ENCODE measurements at places on chromosomes 13 and 19. TPM values are rescaled to one million over a fixed set of nuclear protein-coding genes. Genes with fewer than 3 reads are reported as not detected.

The PODNL1 gene
- 1.4 TPM for polyA plus RNA-seq

The SHANK1 gene
- 5.7 TPM for polyA plus RNA-seq

The SIGLEC12 gene
- 0.08 TPM for polyA plus RNA-seq

The RXFP2 gene
- polyA plus RNA-seq = 1.3 TPM

The PPP2R1A gene
- polyA plus RNA-seq = 548 TPM

The CGB5 gene
- polyA plus RNA-seq = not detected

The TMPRSS9 gene
- polyA plus RNA-seq = 0.35 TPM

The NMRK2 gene
- 0.18 TPM for polyA plus RNA-seq

The DACH1 gene
- 101 TPM for polyA plus RNA-seq

The PEG3 gene
- polyA plus RNA-seq = 79.8 TPM

GRCh38 chr19:10566658-10567410, 1.0 kb upstream of the KRI1 start:
- DNase-seq = no peak

DNA sequence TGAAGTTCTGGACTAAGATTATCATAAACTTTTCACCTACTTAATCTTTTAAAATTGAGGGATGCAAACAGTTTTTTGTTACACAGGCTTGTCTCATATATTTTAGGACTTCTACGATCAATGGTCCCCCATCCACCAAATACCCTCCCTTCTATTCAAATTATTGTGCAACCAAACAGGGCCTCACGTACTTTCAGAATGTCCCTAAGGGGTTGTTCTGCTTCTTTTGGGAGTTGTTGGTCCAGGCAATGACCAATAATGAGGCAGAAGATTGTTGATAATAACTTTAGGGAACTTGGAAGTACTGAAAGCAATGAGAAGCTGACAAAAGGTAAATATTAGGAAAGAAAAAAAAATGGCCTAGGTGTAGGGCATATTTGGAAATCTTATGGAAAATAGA, 2.9 kb downstream of the DNAJC15 start:
- no peak for DNase-seq

GRCh38 chr19:31340042-31341025, 8.9 kb downstream of the TSHZ3 start:
- no peak for DNase-seq

GRCh38 chr13:46908501-46908900, 11.6 kb upstream of the HTR2A start:
- no peak for DNase-seq

DNA sequence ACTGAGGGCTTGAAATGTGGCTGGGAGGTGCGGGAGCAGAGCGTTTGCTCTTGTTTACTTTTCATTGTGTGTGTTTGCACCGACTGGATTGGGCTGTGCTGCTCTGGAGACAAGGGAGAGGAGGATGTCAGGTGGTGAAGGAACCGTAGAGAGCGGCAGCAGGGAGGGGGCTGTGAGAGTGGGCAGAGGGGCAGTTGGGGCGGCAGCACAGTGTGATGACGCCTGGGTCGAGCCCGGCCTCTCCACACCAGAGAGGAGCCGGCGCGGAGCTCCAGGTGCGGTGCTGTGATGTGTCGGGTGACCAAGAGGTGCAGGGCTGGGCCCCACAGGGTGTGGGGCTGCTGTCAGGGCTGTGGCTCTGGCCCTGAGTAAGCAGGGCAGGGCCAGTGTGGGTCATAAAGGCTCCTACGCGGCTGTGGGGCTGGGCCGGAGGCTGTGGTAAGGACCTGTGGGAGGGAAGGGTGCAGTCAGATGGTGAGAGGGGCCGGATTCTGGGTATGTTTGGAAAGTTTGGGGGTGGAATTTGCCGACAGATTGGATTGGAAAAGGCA, 10.5 kb downstream of the NAXD start:
- no peak for DNase-seq

DNA sequence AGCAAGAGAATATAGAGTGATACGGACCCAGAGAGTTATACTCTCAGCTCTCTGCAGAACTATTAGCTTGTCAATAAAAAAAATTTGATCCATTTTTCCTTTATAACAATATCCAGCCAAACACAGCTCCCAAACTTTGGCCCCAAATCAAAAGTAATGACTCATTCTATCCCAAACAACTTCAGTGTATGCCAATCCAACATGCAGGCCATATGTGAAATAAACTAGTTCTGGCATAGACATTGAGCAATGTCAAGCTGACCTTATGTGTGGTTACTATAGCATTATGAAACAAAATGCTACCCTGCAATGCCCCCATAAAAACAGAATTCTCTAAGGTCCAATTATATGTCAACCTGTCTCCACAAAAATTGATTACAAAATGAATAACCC, 209.5 kb downstream of the DNAJC15 start:
- DNase-seq = no peak

DNA sequence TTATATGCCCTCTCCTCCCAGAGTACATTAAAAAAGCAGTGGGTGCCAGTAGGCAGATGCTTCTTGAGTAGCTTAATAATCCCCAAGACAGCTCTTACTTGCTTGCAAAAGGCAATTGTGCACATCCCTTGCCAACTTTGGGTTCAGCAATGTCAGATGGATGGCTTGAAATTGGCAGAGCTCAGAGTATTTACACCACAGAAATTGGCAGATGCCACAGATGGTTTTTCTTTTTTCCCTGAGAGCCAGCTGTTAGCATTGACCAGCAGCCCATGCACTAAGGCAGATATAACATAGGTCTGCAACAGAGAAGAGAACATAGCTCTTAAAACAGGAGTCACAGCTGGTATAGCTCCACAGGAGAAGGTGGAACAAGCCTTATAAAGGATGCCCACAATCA, 18.4 kb upstream of the RNASEH2B start:
- DNase-seq = no peak

DNA sequence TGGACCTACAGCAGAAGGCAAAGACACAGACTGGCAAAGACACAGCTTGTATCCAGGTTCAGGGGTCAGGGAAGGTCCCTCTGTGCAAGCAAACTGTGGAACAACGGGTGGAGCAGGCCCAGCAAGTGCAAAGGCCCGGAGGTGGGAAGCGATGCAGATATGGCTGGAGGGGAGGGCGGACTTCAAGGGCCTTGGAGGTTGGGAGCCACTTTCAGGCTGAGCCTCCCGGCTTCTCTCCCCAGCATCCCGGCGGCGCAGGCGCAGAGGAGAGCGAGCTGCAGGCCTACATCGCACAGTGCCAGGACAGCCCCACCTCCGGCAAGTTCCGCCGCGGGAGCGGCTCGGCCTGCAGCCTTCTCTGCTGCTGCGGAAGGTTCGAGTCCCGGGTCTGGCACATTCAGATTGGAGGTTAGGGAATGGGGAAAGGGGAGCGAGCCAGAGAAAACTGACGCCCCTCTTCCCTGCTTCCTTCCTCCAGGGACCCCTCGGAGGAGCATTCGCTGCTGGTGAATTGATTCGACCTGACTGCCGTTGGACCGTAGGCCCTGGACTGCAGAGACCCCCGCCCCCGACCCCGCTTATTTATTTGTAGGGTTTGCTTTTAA, 2.1 kb upstream of the PNPLA6 start:
- DNase-seq = no peak

DNA sequence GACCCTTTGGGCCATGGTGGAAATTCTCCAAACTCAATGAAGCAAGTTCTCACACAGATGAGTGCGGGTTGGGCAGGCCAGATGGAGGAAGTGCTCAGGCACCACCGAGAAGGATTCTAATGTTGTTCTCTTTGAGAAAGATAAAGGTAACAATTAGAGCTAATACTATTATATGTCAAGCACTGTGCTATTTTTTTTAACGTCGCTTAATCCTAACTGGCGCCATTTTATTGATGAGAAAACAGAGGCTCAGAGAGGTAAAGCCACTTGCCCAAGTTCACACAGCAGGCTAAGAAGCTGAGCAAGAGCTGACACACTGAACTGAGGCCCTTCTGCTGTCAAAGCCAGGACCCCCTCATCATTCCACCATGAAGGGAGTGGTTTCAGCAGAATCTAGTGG, 1.0 kb downstream of the FBL start:
- DNase-seq = no peak

DNA sequence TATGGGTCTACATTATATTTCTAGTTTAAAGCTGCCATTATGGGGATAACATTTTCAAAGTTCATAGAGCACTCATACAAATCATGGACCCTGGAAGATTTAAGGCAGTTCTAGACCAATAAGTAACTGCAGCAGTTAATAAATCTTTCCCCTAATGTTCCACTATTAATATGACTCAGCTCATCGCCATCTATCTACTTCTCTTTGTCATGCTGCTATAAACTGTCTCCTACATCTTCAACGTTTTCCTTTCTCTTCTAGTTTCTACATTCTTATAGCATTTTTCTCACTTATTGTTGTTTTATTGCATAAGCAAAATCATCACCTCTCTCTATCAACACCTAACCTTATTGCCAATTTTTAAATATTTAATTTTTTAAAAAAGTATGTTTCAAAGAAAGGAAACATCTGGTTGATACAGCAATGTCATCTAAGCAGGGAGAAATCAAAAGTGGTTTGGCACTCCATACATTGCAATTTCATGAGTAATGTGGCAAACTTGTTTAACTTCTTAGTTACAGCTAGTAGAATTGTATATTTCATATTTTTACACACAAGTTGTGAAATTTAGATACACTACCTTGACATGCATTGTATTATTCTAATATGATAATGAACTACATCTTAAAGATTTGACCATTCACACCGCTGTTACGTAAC, 1500.4 kb upstream of the MIR17HG start:
- DNase-seq = no peak

DNA sequence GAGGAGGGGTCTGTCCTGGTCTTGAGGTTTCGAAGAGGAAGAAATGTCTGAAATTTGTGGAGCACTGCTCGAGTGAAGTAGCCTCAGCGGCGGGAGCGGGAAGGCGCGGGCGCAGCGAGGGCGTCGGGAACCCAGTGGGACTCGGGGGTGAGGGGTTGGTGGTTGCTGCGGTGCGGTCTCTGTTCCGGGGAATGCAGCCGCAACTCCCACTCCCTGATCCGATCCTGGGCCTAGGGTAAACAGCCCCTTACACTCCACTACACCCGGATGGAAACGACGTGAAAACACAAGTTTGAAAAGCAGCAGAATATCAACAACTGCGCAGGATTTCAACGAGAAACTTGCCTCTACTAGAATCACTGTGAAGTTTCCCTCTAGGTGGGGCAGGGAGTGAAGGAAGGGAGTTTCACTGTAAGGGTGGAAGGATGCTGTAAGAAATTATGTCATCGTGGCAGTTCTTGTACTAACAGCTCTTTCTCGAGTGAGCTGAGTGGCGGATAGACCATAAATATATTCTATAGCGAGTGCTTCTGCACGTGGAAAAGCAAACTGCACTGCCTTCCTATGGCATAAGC, 2.0 kb upstream of the KLF12 start:
- DNase-seq = no peak

GRCh38 chr13:73258406-73258805, 199.6 kb downstream of the KLF5 start:
- no peak for DNase-seq

Data from left renal cortex interstitium (tissue), 4 donors.